ENCODE measurements at places on chromosomes 2 and 18.

DNA sequence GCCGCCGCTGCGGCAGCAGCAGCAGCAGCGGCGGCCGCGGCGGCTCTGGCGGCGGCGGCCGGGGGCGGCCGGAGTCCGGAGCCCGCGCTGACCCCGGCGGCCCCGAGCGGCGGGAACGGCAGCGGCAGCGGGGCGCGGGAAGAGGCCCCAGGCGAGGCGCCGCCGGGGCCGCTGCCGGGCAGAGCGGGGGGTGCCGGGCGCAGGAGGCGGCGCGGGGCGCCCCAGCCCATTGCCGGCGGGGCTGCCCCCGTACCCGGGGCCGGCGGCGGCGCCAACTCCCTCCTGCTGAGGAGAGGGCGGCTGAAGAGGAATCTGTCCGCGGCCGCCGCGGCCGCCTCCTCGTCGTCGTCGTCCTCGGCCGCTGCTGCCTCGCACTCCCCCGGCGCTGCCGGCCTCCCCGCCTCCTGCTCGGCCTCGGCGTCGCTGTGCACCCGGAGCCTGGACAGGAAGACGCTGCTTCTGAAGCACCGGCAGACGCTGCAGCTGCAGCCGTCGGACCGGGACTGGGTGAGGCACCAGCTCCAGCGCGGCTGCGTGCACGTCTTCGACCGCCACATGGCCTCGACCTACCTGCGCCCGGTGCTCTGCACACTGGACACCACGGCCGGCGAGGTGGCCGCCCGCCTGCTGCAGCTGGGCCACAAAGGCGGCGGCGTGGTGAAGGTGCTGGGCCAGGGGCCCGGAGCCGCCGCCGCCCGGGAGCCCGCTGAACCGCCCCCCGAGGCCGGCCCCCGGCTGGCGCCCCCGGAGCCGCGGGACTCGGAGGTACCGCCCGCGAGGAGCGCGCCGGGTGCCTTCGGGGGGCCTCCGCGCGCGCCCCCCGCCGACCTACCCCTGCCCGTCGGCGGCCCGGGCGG, 646 bp downstream of the PHLPP1 start:
- DNase-seq, result peak; percentile 45

DNA sequence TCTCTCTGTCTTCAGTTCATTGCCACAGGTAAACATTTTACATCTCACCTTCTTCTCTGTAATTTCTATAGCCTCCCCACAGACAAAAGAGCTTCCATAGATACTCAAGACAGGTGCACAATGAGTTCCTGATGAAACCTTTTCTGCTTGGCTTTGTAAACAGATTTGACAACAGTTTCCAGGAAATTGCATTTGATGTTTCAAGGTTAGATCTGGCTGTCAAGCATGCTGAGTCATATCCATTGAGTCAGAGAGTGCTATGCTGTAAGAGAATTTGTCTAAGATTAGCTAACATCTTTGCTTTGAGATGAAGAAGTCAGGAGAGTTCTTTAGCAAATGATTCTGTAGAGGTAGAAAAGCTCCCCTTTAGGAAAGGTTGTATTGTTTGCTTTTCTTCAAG, 40.6 kb upstream of the MAP2 start:
- DNase-seq, result peak; percentile 50

GRCh38 chr2:127581050-127581345, 45.5 kb downstream of the MYO7B start:
- DNase-seq, result no peak

DNA sequence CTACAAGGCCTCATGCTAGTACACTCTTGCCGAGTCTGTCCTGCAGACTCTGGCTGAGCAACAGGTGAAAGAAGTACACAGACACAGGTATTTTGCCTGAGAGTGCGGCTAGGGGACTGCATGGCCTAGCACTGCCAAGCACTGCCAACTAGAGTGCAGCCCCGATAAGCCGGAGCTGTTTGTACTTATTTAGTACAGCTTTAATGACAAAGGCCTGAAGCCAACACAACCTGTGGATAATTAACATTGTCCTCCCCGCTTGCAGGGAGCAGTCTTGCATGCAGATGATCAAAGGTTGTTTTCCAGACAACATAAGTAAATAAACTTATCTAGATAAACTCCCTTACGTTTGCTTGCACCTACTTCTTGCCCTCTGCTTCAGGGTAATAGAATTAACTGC, 63.7 kb upstream of the MMADHC start:
- DNase-seq, result no peak

- no peak for DNase-seq
These were observed 33.1 kb upstream of the POLE4 start for GRCh38 chr2:74925361-74925786.

DNA sequence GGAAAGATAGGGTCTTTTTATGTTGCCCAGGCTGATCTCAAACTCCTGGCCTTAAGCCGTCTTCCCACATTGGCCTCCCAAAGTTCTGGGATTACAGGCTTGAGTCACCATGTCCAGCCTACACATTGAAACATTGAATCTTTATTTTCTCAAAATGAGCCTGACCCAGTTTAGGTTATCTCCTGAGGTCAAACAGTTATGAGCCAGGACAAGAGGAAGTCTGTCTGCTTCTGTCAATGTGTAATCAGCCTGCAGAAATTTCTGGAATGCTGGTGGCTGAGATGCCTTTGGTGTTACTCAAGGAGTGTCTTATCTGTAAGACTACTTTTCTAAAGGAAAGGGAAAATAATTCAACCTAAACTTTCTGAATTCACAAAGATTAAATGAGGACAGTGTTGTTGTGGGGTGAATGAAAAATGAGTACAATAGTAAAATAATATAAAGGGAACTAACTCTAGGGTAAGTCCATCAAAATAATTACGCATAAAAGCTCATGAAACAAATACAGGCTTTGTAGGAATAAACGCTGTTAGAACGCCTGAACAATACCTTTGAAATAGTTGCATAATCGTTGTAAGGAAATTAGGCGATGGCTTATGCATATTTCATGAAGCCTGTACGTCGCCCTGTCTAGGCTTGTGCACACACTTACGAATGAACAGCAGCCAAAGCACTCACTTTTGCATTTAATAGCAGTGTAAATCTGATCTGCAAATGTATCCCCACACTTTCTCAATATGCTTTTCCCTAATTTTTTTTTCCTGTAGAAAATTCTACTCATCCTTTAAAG, 260.8 kb downstream of the RDH14 start:
- peak; percentile 85 for DNase-seq

GRCh38 chr2:84212611-84213314, 246.3 kb downstream of the SUCLG1 start:
- DNase-seq, result no peak

DNA sequence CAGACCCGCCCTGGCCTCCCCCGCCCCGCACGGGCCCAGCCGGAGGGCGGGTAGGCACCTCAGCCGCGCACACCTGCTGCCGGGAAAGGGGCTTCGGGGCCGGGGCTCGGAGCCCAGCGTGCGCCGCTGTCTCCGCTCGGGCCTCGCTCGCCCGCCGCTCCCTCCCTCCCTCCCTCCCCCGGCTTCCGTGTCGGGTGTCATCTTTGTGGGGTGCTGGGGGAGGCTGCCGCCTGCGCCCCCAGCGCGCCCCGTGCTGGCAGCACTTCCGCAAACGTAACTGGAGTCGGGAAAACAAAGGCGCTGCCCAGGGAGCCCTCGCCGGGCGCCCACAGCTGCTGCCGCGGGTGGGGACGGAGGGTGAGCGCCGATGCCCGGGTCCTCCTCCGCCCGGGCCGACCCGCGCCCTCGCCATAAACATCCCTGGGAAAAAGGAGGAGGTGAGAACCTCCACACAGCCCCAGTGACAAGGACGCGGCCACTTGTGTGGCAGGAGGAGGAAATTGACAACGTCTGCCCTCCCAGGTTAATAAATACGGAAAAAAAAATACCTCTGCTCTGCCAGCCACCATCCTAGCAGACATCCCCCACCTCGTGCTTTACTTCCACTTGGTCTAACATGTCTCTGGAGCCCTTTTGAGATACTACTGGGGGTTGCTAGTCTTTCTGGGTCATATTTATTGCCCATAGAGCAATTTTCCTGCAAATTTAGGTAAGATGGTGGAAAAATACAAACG, 550 bp downstream of the MFSD6 start:
- DNase-seq, result peak; percentile 62

DNA sequence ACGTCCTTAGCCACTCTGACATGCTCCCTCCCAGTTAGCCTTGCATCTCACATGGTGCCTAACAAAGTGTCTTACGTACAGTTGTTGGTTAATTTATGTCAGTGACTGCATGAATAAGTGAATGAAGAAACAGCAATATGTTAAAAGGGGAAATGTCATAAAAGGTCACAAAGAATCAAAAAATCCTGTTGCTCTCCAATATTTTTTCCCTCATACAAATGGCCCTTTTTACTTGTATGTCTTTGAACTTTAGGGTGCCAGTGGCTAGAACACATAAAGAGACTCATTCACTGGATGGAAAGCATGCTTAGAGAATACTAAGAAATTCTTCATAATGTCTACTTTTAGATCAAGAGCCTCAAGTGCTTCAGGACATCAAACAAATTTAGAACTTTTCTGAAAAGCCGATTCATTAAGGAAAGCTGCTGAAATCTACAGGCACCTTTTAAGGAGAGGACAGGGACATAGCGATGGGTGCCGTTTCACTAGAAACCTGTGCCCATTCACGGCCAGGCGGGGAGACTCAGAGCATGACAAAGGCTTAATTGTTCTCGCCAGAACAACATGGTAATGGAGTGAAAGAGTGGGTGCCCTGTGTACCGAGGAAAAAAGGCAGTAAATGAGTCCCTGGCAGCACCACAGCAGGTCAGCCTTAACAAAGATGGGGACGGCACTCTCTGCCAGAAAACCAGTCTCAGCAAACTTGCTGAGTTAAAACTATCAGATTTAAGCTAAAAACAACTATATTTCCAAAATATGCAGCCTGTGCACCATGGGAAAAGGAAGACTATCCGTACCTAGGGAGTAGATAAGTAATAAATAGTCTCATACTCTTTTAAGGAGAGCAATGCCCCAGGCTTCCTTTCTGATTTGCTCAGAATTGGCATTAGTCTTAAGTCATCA, 71.6 kb upstream of the SPTBN1 start:
- DNase-seq, result no peak

GRCh38 chr18:39994498-39994897, 1960.5 kb upstream of the PIK3C3 start:
- no peak for DNase-seq

GRCh38 chr2:157792335-157793052, 83.6 kb downstream of the ACVR1 start:
- DNase-seq, result peak; percentile 61

- no peak for DNase-seq
These were observed 288.6 kb downstream of the PTPRM start for GRCh38 chr18:7855671-7856070.

DNA sequence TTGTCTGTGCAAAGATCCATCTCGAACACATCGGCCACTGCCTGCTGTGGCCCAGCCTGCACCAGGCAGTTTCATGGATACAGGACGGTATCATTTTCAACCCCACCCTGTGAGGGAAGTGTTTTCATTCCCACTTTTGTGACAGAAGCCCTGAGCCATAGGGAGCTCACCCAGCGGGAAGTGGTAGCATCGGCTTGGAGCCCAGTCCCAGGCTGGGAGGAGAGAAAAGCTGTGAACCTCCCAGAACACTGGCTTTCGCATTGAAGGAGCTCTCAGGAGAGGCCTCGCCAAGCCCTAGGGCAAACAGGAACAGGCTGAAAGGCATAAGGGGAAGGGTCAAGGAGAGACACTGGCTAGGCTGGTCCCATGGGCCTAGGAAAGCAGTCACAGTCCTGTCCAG, 166.1 kb downstream of the TFCP2L1 start:
- no peak for DNase-seq

- no peak for DNase-seq
These were observed 13.4 kb downstream of the ITGAV start for GRCh38 chr2:186603286-186603685.

GRCh38 chr2:72137498-72138010, 10.1 kb downstream of the CYP26B1 start:
- peak; percentile 68 for DNase-seq

DNA sequence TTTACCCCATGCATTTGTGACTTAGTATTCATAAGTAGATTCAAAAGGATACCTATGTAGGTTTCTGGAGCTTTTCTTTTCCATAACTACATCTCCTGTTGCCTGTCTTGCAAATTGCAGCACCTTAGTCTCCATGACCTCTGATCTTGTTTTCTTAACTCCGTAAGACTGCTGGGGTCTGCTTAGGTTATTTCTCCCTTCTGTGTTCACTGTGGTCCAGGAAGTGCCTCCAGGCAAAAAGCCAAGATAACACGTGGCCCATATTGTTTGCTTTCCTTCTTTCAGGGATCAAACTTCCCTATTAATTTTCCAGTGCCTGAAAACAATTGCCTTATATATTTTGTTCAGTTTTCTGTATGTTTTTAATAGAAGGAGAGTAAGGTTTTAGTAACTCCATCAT, 86.4 kb downstream of the GCA start:
- no peak for DNase-seq

DNA sequence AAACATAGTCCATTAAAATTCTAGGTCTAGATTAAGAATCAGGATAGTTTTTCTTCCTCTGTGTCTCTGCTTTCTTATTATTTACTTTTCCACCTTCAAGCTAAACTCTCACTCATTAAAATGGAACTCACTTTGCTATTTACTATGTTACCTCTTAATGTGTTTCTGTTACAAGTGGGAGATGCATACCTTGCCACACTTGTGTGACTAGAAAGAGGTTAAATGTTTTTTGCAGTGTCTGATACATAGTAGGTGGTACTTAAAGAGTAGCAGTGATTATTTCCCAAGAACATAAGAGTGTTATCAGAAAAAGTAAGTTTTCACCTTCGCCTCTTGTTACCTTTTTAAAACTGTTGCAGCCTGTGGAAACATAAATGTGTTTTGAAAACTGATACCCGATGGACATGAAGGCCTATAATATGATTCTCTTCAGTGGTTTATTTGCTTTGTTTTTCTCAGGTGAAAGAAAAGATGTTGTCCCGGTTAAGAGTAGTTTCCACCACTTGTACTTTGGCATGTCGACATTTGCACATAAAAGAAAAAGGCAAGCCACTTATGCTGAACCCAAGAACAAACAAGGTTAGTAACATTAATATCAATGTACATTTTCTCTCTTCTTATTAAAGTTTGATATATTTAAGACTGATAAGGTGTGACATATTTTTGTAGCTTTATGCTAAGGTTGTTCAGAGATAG, 16.6 kb downstream of the ME2 start:
- DNase-seq, result no peak

GRCh38 chr18:44509048-44509447, 171.6 kb upstream of the SETBP1 start:
- DNase-seq, result no peak

GRCh38 chr18:55735969-55736368, 148.0 kb upstream of the TCF4 start:
- no peak for DNase-seq

GRCh38 chr2:174939046-174939445, 66.1 kb downstream of the CHN1 start:
- peak; percentile 62 for DNase-seq

Data from Caki2 (cell line).